H54 (cell line): ENCODE measurements at places on chromosomes 3 and 15.
A peak's percentile ranks its signal among the peaks of the same experiment; 100 is the strongest.

GRCh38 chr3:12405432-12406272 is 78.6 kb upstream of the TSEN2 start:
- DNase-seq, result peak; percentile 69

DNA sequence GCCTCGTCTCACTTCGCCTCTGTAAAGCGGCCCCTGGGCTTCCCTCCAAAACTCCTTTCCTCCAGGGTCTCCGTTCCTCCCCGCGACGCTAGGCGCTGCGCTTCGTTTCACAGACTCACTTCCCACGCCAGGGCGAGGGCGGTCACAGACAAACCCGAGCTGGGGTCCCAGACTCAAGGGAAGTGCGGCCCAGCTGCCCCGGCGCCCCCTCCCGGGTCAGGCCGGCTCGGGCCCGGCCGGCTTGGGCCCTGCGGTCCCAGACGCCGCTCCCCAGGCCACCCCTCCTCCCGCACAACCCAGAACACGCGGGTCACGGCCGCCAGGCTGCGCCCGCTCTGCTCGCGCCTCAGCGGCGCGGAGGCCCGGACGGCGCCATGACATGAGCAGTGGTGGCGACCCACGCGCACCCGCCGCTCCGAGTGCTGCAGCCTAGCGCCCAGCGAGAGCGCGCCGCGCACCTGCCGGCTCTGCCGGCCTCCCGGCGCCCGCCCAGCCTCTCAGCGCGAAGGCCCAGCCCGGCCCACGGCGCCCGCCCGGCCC is 547 bp downstream of the NUP210 start:
- no peak for DNase-seq

- DNase-seq, result no peak
Measured at GRCh38 chr15:35627696-35628095, 81.7 kb upstream of the DPH6 start.

DNA sequence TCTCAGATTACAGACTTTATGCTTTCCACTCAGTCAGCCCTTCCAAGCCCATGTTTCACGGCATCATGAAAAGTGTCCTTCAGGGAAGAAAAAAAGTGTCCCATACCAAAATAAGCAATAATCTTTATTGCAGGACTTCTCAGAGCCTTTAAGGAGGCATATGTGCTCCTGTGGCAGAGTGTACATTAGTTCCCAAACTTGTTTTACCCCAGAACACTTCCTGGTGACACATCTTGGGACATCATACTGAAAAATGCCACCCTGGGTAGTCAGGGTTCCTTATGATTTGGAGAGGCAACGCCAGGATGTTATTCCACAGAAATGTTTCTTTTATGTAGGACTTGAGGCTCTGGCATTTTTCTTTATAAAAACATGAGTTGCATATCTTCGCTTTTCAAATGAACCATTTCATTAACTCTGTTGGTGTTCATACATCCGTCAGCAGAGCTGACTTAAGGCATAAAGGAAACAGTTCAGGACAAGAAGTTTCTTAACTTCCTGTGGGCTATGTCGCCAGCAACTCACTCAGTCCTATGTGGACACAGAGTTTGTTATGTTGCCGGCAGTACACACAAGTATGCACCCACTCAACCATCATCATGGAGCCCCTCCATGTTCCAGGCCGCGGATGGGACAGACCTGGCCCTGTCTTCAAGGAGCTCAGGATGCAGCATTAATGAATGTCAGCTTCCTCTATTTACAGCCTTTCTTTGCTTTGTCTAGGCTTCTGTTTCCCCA is 63.8 kb downstream of the CASR start:
- DNase-seq, result no peak

- DNase-seq, result no peak
Measured at GRCh38 chr15:66089509-66089908, 164.0 kb downstream of the MEGF11 start.

GRCh38 chr3:127320529-127321121 is 32.8 kb upstream of the PRR20G start:
- DNase-seq, result no peak

GRCh38 chr3:27310688-27311087 is 58.5 kb downstream of the NEK10 start:
- no peak for DNase-seq

GRCh38 chr3:52052831-52053306 is 3.5 kb downstream of the DUSP7 start:
- DNase-seq, result peak; percentile 83

DNA sequence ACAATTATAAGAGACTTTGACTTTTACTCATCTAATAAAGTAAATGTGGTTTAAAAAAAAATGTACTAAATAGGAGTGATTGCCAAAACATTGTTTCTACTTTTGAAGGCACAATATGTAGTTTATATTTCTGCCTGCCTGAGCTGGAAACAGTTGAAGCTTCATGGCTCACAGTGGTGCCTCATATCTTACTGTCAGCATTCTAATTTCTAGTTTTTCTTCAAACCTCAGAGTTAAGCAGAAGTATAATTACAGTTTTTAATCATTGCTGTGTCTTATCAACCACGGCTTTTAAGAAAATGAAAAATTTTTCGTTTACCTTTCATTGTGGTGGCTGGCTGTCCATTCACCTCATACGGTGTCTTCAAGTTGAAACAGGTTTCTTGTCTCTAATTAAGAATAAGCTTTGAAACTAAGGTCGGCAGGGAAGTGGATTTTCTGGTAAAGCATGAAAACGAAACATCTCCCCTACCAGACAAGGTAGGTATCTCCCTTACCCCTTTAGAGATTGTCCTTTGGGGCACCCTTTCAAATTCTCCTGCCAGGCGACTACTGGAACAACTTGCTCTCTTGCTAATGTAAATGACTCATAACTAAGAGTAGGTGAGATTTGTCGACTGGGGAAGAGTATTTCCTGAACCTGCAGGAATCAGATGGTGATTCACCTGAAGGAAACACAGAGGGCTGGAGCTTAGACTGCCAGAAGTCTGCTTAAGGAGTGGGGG is at the start of gene GPR87:
TSS of gene GPR87 (minus strand) at position 554 of the 725 bp plus-strand sequence. CDS start 16,720 bp downstream, outside the sequence.
- peak; percentile 21 for DNase-seq

GRCh38 chr15:98703126-98703685 is 54.9 kb downstream of the IGF1R start:
- no peak for DNase-seq

DNA sequence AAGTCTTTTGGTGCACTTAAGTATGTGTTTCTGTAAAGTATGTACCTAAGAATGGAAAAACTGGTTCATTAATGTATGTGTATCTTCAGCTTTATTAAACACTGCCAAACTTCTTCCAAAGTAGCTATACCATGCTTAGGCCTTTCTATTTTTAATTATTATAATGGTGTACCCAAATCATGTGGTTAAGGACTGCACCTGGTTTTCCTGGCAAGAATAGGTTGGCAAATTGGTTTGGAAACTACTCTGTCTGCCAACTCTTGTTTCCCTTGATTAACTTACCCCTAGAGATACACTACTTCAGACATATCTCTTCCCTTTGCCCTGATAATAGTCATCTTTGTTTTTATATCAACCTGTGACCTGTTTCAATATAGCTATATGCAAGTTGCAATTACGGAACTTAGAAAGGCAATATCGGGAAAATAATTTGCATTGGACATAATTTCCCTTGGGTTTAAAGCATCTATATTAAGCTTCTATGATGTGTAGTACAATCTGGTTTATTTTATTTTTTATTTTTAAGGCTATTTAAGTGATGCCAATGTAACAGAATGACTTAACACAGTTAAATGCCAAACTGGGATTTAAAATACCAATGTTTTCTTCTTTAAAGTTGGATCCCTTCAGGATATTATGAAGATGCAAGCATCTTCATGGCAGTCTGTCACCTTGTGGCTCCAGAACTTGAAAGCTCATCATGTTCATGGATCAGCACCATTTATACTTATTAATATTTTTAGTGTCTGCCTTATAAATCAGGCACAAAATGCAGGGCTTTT is 40.6 kb upstream of the TMEM108 start:
- no peak for DNase-seq
